ENCODE measurements at places on chromosomes 6 and 20.
A peak's percentile ranks its signal among the peaks of the same experiment; 100 is the strongest.

GRCh38 chr6:164098857-164099267, 684.3 kb downstream of the QKI start:
- no peak for DNase-seq

- DNase-seq = no peak
Observed at GRCh38 chr20:18678549-18679419, 90.9 kb downstream of the DTD1 start.

GRCh38 chr20:45336530-45337366, 11.5 kb downstream of the SDC4 start:
- no peak for DNase-seq

DNA sequence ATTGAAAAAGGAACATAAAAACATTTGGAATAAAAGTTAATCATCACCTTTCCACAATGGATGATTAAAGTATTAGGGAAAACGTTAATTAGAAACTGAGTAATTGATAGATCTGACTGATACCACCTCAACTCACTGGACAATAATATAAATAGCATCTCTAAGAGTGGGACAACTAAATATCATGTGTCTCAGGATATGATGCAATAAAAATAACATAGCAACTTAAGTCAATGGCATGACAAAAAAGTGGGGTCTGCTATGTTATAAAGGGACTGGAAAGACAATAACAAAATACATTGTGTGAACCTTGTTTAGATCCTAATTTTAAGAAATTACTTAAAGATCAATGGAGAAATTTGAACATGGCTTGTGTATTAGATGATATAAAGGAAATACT, 10.3 kb downstream of the OR12D1 start:
- DNase-seq = no peak

GRCh38 chr6:73309785-73310502, 44.1 kb downstream of the DPPA5 start:
- DNase-seq = peak; percentile 84

DNA sequence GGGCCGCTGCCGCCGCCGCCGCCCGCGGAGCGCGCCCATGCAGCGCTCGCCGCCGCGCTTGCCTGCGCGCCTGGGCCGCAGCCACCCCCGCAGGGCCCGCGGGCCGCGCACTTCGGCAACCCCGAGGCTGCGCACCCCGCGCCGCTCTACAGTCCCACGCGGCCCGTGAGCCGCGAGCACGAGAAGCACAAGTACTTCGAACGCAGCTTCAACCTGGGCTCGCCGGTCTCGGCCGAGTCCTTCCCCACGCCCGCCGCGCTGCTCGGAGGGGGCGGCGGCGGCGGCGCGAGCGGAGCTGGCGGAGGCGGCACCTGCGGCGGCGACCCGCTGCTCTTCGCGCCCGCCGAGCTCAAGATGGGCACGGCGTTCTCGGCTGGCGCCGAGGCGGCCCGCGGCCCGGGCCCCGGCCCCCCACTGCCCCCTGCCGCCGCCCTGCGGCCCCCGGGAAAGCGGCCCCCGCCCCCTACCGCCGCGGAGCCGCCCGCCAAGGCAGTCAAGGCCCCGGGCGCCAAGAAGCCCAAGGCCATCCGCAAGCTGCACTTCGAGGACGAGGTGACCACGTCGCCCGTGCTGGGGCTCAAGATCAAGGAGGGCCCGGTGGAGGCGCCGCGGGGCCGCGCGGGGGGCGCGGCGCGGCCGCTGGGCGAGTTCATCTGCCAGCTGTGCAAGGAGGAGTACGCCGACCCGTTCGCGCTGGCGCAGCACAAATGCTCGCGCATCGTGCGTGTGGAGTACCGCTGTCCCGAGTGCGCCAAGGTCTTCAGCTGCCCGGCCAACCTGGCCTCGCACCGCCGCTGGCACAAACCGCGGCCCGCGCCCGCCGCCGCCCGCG, 730 bp downstream of the INSM1 start:
- DNase-seq = no peak

DNA sequence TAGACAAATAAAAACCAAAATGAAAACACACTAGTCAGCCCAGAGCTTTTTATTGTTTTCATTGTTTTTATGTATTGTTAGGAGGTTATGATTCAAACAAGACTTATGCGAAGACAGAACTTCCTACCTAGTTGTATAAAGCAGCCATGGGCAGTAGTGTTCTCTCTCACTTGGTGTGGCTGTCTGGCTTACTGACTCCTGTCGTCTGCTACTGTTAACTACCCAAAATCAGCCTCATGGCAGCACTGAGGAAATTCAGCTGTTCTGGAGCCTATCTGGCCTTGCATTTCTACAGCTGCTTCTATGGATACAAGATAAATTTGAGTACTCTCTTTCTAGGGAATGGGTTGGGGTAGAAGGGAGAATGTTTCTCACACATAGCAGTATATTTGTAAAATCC, 20.4 kb downstream of the VTA1 start:
- no peak for DNase-seq

- no peak for DNase-seq
Observed at GRCh38 chr6:26124781-26125685, 37.8 kb downstream of the HFE start.

DNA sequence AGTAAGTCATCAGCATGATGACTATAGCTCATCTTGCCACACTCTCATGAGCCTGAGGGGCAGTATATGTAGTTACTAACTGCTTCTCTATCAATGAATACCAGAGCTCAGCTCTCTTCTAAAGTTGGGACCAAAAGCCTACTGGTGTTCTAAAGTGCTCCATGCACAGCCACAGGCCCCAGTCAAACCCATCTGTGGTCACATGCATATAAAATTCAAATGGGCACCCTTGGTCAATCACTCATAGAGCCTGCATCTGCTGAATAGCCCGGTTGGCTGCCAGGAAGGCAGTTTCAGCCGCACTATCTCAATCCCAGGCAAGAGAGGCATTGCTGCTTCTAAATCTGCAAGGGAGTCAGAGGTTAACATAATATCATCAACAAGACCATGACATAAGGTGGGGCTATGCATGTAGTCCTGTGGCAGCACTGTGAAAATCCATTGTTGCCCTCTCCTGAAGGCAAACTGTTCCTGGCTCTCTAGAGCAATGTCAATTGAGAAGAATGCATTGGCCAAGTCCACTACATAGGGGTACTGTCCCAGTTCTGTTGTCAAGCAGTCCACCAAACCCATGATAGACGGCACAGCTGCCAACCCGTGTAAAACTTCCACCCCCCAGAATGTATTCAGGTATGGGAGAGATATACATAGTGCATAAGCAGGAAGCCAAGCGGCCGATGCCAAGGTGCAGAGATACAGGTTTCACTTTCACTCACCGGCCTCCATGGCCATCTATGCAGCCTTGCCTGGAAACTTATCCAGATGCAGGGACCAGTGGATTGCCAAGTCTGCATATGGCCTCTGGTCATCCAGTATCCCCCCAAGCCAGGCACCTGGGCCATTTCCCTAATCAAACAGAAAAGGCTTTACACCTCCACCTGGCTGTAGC, 76.2 kb downstream of the ALDH8A1 start:
- no peak for DNase-seq

DNA sequence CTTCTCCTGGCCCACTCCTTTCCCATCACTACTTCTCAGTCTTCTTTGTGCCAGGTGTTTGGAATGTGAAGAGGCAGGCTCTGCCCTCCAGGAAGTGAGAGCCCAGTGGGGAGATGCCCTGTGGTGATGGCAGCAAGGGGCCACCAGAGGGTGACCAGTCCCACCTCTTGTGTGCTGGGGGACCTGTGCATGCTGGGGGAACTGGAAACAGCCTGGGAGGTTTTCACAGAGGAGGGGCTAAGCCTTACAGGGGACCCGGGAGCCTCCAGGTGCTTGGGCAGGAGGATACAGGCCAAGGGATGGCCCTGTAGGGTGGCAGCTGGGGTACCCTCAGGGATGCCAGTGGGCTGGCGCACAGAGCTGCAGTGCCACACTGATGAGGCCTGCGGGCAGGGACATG, 72.3 kb downstream of the RAMACL start:
- no peak for DNase-seq

DNA sequence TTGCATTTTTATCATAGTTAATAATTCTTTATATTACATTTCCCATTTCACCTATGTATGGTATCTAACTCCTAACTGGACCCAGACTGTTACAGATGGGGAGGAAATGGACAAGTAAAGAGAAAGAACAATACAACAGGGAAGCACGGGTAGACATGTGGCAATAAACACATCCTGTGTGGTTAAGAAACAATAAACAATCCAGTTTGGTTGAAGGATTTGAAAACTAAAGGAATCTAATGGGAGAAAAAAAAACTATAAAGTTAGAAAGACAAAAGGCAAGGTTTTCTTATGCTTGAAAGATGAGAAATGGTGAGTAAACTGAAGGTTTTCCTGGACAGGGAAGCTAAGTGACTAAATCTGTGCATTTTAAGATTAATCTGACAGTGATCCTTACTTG, 34.9 kb upstream of the ALDH8A1 start:
- no peak for DNase-seq

DNA sequence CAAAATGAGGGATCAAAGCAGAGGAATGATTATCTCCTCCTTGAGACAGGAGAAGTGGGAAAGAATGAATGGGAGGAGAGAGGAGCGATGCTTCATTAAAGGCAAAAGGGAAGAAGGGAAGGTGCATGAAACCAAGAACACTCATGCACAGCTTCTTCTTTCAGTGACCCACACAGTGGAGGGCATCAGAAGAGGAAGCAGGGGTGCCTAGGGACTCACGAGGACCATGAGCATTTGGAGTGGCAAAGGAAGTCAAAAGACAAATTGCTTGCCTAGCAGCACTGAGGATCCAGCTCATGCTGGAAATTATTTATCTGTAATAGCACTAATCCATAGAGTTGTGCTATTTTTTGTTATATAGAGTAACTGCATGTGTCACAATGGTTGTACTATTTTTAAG, 66.1 kb downstream of the SMLR1 start:
- no peak for DNase-seq

- no peak for DNase-seq
Observed at GRCh38 chr6:36791521-36792135, 47.6 kb downstream of the CPNE5 start.

DNA sequence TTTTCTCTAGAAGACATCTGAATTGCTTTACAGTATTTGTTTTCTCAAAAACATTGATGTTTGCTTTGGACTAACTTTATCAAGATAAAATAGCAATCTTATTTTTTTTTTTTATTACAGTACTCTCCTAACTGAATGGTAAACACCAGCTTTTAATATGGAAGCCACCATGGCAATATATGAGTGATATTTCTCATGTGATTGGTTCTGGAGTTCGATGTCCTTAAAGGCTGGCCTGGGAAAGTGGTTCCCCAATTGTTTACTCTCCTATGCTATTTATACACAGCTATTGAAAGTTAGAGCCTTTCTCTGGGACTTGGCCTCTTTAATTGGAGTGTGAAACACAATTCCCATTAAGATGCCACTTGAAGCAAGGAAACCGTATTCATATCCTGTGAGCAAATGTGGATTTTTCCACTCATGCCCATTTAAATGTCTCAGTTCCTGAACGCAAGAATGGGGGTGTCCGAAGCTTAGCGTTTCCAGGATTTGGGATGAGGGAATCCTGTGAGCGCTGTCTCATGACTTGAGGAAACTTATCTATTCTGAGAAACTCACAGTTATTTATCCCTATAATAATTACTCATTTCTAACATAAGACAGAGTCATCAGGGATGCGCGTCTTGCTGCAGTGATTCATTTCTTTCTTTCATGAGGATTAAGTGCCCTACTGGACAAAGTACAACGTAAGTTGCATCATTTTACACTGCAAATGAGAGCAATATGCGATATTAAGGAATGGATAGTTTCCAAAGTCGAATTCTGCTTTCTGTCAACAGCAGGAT, 143.3 kb upstream of the PREP start:
- no peak for DNase-seq

GRCh38 chr6:158068893-158069799, 87.5 kb downstream of the SYNJ2 start:
- DNase-seq = peak; percentile 88

GRCh38 chr6:6384520-6384919, 64.1 kb upstream of the F13A1 start:
- no peak for DNase-seq

- DNase-seq = no peak
Observed at GRCh38 chr20:6599876-6600735, 167.4 kb upstream of the BMP2 start.

GRCh38 chr6:3630258-3630835, 121.2 kb downstream of the PXDC1 start:
- no peak for DNase-seq

GRCh38 chr6:32954986-32955802, 2.3 kb upstream of the HLA-DMA start:
- no peak for DNase-seq

- DNase-seq = no peak
Observed at GRCh38 chr6:15364401-15365037, 118.7 kb downstream of the JARID2 start.

GRCh38 chr6:2103765-2104523, 141.5 kb downstream of the GMDS start:
- DNase-seq = no peak

DNA sequence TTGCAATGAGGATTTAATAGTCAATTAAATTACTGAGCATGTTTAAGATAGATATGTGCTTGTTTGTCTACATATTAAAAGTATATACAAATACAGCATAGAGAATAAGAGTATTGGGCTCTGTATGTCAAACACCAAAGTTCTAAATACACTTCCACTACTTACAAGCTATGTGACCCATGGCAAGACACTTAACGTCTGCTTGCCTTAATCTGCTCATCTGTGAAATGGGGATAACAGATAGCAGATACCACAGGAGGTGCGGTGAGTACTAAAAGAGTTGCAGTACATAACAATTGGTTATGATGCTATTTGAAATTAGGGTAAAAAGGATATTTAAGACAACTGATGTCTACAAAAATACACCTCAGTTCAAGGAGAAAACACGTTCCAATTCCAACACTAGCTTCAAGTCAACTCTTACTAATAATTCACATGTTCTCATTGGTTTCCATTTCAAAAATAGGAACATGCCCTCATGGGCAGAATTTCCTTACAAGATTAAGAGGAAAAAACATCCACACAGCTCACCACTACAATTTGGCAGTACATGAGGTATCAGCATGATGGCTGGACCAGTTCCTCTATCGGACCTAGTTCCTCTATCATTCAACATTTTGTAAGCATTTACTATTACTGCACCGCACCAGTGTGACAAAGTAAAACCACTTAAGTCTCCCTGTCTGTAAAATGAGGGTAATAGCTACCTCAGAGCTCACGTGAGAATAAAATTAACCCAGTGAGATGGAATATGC, 101.1 kb downstream of the SMLR1 start:
- no peak for DNase-seq

DNA sequence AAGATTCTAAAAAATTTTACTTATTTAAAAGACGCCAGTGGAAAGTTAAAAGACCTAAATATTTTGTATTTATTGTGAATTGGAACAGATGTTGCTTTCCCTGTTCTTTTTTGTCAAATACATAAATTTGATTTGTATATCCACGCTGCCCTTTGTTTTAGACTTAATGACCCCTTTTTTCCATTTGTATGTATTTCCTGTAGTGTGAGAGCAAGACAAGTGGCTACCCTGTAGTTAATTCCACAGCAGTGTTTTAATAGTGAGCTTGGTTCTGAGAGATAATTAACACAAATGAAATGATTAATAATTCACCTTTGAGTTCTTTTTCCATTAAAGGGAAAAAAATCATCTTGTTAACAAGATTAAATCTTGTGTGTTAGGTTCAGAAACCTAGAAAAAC, 16.6 kb downstream of the SH3BGRL2 start:
- DNase-seq = no peak

- no peak for DNase-seq
Observed at GRCh38 chr6:68876792-68877493, 241.9 kb downstream of the ADGRB3 start.

- DNase-seq = no peak
Observed at GRCh38 chr6:143115728-143116127, 55.0 kb downstream of the AIG1 start.

All from upper lobe of right lung (tissue), 1 donor.